ENCODE measurements at places on chromosomes 11 and 22.

DNA sequence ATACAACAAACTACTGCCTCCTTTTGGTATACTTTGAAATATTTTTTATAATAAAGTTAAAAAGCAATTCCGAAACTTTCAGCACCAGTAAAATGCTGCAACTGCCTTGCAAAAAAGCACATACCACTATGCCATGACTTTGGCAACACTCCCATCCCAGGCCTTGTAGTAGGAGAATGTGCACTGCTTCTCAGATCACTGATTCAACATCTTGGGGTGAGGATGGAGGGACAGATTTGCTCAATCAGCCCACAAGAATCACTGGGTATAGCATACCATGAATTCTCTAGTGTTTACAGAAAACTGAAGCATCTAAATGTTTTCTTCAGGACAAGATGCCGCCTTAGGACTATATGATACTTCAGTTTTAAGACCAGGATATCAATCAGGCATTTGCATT, 14.9 kb downstream of the EIF4ENIF1 start:
- no peak for DNase-seq

GRCh38 chr11:15194671-15195415, 80.1 kb downstream of the INSC start:
- DNase-seq: no peak

GRCh38 chr22:43666457-43666856, 145.6 kb downstream of the EFCAB6 start:
- no peak for DNase-seq

GRCh38 chr11:12702999-12703453, 28.8 kb downstream of the TEAD1 start:
- no peak for DNase-seq

DNA sequence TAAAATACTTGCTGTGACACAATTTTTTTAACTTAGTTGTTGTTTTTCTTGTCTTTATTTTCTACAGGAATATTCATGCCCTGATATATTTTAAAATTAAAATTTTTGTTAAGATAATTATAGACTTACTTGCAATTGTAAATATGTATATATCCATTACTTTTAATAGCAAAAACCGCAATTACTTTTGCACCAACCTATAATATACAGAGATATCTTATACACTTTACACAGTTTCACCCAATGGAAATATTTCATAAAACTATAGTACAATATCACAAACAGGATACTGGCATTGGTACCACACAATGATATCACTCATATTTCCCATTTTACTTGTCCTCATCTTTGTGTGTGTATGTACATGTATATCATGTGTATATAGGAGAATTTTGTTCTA, 188.8 kb downstream of the DLG2 start:
- no peak for DNase-seq

DNA sequence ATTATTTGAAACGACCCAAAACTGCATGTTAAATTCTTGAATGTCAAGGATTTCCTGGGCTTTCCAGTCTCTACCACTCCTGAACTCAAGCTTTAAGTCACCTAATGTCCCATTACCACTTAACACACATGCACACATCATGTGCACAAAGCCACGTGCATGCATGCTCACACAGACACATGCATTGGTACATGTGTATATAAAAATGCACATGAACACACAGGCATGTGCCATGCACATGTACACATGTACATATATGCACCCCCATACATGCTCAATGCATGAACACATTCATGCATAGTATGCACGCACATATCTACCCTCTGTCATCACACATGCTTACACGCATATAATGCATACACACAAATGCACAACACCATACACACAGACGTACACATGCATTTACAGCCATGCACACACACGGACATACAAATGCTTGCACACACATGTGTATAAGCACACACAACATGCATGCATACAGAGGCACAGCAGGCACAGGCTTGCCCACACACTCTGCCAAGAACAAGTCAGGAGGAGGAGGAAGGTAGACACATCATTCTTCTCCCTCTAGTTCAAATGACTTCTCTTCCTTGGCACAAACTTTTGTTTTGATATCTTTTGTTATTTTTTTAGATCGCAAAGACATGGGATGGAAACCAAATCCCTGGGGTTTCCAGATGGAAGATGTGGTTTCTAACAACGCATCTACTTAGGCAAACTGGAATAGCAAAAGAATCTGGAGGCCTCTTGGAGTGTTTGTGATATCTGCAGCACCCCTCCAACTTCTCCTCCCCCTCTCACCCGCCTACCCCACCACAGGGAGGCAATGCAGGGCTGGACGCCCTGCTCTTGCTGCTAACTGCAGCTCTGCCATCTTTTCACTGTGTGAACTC, 24.6 kb downstream of the RASD2 start:
- no peak for DNase-seq

DNA sequence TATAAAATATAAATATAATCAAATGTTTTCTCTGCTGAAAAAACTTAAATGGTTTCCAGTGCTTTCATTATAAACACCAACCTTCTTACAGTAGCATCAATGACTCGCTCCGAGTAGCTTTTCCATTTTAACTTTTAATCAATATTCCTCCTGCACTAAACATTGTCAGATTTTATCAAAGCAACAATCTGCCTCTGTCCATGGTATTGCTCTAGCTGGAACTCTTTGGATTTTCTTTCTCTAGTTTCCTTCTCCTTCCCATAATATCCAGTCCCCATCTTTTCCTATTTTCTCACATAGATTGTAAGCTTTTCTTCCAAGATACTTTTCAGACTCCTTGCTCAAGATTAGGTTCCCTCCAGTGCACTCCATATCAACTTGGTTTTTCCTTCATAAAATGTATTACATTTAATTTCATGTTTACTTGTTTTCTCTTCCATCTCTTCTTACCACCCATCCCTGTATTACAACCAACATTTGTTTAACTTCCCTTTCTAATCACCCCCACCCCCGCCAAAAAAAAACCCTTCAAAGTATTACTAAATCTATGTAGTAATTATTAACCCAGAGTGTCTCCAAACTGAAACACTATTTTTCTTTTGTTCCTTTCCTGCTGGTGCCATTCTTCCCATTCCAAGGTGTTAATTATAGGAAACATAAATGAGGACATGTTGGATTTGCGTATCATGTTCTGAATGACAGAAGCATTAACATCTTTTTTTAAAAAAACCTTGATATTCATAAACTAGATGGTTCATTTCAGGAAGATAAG, 716.5 kb downstream of the NELL1 start:
- DNase-seq: no peak

GRCh38 chr11:112231952-112232351, 5.7 kb downstream of the PTS start:
- no peak for DNase-seq

- DNase-seq: no peak
These were observed 589.2 kb downstream of the BRD1 start for GRCh38 chr22:49238181-49239141.

- DNase-seq: peak; percentile 26
These were observed 295.1 kb upstream of the PLET1 start for GRCh38 chr11:112555491-112556364.

- no peak for DNase-seq
These were observed 29.1 kb upstream of the IGLL5 start for GRCh38 chr22:22858559-22858937.

DNA sequence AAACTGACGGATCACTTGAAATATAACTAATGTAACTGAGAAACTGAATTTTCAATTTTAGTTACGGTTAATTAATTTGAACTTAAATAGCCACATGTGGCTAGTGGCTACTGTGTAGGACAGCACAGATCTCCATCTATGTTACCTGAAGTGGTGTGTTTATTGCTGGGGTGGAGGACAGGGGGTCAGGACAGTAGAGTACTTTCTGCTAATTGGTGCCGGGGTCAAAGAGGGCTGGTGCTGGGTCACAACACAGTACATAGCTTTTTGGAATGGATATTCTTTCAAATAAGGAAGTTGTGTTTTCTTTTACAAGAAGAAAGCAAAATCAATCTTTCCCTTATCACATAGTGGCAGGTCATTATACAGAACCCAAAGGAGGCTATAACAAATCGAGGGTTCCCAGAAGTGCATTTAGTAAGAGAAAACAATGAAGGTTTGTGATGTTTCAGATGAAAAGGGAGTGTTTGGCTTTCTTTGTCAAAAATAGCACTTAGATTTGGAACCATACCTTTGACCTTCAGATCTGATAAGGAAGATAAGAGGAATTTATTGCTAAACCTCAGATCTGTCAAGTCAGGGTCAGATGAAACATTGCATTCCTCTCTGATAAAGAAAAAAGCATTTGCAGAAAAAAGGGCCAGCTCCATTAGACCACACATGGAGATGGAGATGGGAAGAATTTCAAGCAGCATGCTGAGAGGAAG, 384.5 kb downstream of the AASDHPPT start:
- DNase-seq: no peak

DNA sequence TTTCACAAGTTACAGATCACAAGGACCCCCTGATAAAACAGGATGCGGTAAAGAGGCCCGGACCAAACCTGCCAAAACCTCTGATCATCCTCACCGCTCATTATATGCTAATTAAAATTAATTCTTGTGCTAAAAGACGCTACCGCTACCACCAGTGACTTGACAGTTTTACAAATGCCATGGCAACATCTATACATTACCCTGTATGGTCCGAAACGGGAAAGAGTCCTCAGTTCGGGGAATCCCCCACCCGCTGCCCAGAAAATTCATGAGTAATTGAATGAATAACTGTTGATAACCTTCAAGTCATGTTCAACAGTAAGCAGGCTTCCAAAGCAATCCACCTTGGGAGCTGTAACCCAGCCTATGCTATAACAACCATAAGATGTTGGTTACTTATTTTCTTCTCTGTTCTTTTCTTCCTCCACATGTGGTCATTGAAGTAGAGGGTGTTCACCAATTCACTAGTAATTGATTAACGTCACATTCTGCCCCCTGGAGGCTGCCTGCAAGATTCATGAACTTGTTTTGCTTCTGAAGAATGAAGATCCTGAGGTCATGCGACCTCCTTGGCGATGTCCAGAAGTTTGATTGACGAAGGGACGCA, 20.6 kb downstream of the APOBEC3H start:
- peak; percentile 81 for DNase-seq
